ENCODE measurements at places on chromosomes 13 and 19.

GRCh38 chr19:3852614-3853254 is 16.1 kb downstream of the ZFR2 start:
- H3K36me3 ChIP-seq = no peaks in the 10 kb centered on the region
- H3K4me1 ChIP-seq = no peaks in the 10 kb centered on the region
- no peaks in the 10 kb centered on the region for H3K27me3 ChIP-seq
- H3K27ac ChIP-seq = no peak overlapping the region

DNA sequence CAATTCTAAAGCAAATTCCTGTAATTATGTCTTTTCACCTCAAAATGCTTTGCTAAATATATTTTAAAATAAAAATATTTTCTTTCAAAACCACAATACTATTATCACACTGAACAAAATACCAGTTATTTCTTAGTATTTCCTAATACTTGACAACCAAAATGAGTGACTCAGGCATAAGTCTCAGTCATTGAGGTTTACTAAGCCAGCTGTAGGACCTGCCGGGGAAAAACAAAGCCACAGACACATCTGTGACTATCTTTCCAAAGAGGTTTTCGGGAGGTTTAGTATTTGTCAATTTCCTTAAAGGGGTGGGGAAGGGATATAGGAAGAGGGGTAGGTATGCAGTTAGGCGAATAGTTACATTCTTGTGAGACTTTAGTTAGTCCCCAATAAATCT is 3.2 kb upstream of the ZNF235 start:
- H3K27ac ChIP-seq = no peak overlapping the region
- H3K4me1 ChIP-seq = peaks cover 8% of the 10 kb centered on the region
- no peak overlapping the region for H3K4me3 ChIP-seq
- no peaks in the 10 kb centered on the region for H3K27me3 ChIP-seq
- no peaks in the 10 kb centered on the region for H3K36me3 ChIP-seq
- no peak for DNase-seq

GRCh38 chr13:42968906-42969305 is 23.1 kb downstream of the EPSTI1 start:
- no peaks in the 10 kb centered on the region for H3K36me3 ChIP-seq
- H3K27ac ChIP-seq = peak overlapping the region; percentile 66

GRCh38 chr19:21483589-21484170 is 21.7 kb upstream of the ZNF429 start:
- no peak for DNase-seq
- H3K4me3 ChIP-seq = no peak overlapping the region
- no peaks in the 10 kb centered on the region for H3K36me3 ChIP-seq

All from hepatocyte (in vitro differentiated cells).